Motor neuron (in vitro differentiated cells): ENCODE measurements at places on chromosomes 5 and 9. TPM values are rescaled to one million over a fixed set of nuclear protein-coding genes. Genes with fewer than 3 reads are reported as not detected.

DNA sequence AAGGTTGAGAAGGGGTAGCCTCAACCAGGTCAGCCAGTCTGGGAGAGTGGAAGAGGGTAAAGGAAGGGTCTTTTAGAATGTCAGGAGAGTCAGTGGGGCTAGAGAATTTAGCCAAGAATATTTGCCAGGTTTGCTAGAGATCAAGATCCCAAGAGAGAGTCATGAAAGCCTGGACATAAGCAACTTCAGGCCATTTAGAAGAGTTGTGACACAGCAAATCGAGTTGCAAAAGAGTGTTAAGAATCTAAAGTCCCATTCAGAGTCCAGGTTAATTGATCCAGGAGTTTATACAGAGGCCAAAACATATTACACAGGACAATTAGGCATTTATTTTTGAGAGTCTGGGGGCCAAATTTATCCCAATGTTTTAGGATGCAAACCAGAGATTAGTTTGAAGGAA lies 1260.1 kb upstream of the ACO1 start:
- no peak for ATAC-seq

- ATAC-seq, result peak; percentile 10
These were observed 933 bp downstream of the NEK6 start for GRCh38 chr9:124258607-124259157.

The LSM11 gene
- total RNA-seq, result 21.8 and 22.2 TPM in 2 replicates

GRCh38 chr5:145162626-145163025 lies 672.5 kb downstream of the PRELID2 start:
- no peak for ATAC-seq

DNA sequence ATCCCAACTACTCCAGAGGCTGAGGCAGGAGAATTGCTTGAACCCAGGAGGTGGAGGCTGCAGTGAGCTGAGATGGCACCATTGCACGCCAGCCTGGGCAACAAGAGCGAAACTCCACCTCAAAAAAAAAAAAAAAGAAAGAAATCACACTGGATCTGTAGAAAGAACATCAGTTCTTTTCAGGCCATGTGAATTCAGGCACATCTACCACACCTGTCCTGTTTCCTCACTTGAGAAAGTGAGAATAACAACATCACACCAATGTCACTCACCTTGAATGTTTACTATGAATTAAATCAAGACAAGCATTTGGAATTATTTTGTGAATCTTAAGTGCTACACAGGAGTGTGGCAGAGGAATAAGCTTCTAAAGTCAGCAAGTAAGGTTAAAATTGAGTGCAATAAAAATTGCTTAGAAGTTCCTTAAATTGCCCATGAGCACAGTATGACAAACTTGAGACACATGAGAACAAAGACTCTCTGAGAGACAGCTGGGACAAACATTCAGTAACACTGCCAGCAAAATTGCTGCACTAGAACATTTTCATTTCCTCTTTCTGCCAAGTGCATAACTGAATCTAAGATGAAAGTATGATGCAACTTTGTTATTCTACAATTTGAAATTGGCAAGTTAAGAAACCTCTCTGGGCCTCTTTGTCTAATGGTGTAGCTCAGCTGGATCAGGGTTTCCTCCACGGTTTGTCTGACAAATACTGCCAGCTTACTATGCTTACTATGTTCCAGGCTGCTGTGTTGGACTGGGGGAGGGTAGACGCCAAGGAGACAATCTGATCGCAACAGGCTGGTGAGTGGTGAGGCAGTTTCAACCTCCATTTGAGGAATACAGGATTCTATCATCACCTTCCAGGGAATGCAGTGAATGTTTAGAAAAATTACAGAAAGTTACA lies 1.9 kb upstream of the RIC1 start:
- no peak for ATAC-seq

- ATAC-seq, result no peak
These were observed 1146.7 kb downstream of the CDH9 start for GRCh38 chr5:25891691-25892090.

GRCh38 chr9:71812385-71812784 lies 44.1 kb upstream of the CEMIP2 start:
- ATAC-seq, result no peak

- ATAC-seq, result no peak
These were observed 289.8 kb downstream of the SPOCK1 start for GRCh38 chr5:137209232-137209809.

The SLC45A2 gene
- total RNA-seq, result 0.25 TPM in 1 of 2 replicates, not detected in the other

The NPR3 gene
- total RNA-seq, result 0.22 and 1.5 TPM in 2 replicates

The MRPL50 gene
- 18.3 and 20.0 TPM in 2 replicates for total RNA-seq

The RASGRF2 gene
- total RNA-seq, result 1.9 and 2.0 TPM in 2 replicates

DNA sequence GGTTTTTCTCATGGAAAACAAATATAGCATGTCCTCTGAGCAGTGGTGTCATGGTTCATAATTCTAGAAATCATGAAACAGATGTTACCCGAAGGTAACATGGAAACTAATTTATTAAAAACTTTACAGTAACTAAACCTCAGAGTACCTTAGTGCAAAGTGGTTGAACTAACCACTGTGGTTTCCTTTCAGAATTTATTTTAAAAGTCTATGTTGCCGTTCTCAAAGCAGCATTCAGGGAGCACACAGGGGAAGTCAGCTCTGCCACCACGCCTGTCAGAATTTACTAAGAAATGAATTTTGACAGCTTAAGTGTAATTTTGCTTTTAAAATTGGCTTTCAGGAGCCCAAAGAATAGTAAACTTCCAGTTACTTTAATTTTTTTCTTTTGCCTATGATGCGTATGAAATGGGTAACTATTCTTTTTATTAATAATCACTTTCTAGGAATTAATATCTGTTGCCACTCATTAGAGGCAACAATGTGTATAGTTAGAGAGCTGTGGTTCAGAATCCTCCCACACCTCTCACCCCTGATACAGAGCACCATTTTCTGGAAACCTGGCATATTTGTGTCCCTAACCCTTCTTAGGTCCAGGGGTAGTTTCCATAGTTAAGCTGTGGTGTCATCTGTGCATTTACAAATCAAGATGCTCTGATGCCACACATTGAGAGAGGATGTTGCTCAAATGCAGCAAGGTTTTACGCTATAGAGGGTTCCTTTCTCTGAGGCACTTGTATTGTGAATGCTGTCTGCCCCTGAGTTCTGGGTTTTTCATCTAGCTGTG lies 202.6 kb downstream of the ZSWIM6 start:
- ATAC-seq, result no peak

DNA sequence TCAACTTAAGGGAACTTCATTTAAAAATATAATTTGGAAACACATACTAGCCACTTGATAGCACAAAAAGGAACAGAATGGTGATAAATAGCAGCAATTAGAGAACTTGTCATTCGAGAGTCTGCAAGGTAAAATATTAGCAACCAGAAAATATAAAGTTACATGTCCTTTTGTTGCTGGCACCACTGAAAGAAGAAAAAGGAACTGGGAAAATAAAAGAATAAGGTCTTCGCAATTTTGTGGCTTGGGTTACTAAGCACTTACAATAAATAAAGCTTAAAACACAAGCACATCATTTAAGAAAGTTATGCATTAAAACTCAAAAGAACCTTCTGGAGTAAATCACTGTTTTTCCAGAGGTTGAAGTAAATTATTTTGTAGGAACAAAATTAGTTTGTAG lies 149.9 kb upstream of the FBN2 start:
- ATAC-seq, result no peak

DNA sequence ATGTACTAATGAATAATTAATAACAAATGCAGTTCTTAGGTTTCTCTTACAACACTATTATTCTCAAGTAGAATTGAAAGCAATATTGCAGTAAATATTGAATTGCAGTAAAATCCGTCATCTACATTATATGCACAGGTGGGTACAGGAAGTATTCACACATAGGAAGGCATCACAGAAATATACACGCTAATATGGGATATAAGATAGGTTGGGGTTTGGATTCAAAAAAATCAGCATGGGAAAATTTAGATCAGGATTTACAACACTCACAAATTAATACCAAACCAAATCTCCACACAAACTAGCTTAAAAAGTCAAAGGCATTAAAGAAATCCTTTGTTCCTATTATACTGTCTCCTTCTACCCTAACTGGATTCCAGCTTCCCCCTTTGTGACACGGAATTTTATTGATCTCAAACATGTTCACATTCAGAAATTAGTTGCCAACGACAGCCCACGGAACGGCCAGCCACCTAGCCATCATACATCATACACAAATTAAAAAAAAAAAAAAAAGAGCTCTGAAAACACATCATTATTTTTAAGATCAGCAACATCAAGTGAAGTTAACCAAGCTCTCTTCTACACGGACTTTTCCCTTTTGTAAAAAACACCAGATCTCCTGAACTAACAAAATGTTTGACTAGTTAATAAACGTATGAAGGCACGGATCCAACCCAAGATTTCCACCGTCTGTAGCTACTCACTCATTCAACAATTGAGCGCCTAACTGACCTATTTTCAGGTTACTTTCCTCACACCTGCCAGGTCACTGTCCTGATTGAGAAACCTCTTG lies 2.2 kb downstream of the NR6A1 start:
- no peak for ATAC-seq

- peak; percentile 34 for ATAC-seq
These were observed 402.9 kb downstream of the CYLC2 start for GRCh38 chr9:103397868-103398600.

GRCh38 chr5:148924817-148925216 lies 98.4 kb downstream of the ADRB2 start:
- no peak for ATAC-seq

GRCh38 chr9:135604437-135605237 lies 34.7 kb downstream of the GLT6D1 start:
- ATAC-seq, result no peak

- ATAC-seq, result peak; percentile 92
These were observed 69.0 kb downstream of the SLC28A3 start for GRCh38 chr9:84271531-84271900.

The RORB gene
- 0.39 TPM in 1 of 2 replicates, not detected in the other for total RNA-seq

GRCh38 chr5:168298949-168299348 lies 7.5 kb downstream of the WWC1 start:
- no peak for ATAC-seq

The FBXL7 gene
- 11.4 and 19.0 TPM in 2 replicates for total RNA-seq

DNA sequence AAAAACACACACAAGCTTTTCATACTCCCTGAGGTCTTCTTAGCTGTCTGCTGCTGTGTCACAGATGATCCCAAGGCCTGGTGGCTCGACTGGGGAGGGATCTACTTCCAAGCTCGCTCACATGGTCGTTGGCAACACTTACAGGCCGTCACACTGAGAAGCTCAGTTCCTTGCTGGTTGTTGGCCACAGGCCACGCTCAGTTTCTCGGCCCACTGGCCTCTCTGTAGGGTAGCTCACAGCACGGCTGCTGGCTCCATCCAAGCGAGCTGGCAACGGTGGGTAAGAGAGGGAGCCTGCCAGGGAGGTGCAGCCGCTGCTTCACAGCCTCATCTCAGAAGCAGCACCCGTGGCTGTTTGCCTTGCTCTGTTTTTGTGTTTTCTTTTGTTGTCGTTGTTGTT lies 43.8 kb upstream of the GFPT2 start:
- no peak for ATAC-seq

The ARHGEF39 gene
- total RNA-seq, result 1.6 and 2.3 TPM in 2 replicates

The ABO gene
- 0.09 and 0.10 TPM in 2 replicates for total RNA-seq

DNA sequence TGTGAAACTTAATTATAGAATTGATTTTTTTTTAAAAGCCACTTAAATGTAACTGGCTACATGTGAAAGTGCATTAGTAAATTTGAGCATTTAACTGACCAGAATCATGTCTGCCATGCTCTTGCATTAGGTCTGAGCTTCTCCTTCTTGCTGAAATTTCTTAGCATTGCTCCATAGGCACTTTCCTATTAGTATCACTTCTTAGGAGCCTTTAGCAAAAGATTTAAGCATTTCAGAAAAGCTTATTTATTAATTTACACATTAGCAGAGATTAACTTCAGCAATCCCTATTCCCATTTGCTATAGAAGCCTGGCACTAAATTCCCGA lies 211.0 kb downstream of the SNX18 start:
- no peak for ATAC-seq

- ATAC-seq, result no peak
These were observed 54.1 kb upstream of the TMEM161B start for GRCh38 chr5:88322785-88323184.

The NPR2 gene
- total RNA-seq, result 9.2 and 15.4 TPM in 2 replicates

The ANKRD20A1 gene
- total RNA-seq, result 3.5 and 4.8 TPM in 2 replicates
